SW 1271 (cell line): ENCODE measurements at places on chromosomes 1 and 21.

GRCh38 chr1:217140041-217140901 is 417.0 kb upstream of the ESRRG start:
- DNase-seq, result no peak

DNA sequence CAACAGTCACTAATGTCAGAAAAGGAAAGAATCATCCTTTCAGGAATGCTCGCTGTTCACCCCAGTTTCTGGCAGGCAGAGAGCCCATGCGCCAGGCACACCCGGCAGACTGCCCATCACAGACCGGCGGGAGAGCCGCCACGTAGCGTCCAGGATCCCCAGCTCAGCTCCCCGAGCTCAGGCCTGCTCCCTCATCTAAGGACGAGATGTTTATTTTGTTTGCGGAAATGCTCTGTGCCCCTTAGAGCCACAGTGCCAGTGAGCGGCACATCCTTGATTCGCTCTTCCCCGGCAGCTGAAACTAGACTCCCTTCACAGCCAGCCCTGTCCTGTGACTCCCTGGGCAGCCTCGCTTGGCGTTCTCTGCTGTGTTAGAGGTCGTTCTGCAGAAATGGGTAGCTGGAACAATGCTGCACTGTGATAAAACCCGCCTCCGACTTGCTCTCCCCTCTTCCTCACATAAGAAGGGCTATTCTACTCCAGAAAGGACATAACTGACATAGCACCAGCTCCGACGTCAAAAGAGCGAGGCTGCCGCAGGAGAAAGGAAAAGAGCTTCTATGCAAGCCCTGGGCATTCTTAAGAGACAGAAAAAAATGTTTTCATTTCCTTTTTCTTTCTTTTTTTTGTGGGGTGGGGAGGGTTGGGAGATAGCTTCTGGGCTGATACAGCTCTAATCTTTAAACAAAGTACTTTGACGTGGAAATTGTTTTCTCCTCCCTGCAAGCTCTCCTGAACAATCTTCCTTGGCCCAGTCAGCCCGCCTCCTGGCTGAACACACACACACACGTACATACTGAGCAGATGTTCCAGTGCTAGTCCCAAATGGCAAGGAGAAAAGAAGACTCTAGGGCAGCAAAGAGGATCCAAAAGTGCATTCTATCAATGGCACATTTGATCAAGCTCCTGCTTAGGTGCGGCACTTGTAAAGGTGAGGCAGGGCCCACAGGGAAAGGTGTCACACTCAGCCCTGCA is 37.2 kb downstream of the MRAP start:
- DNase-seq, result no peak

GRCh38 chr1:63276624-63277023 is 45.7 kb upstream of the FOXD3 start:
- DNase-seq, result no peak

- DNase-seq, result no peak
Measured at GRCh38 chr1:52098139-52098871, 42.2 kb downstream of the BTF3L4 start.

DNA sequence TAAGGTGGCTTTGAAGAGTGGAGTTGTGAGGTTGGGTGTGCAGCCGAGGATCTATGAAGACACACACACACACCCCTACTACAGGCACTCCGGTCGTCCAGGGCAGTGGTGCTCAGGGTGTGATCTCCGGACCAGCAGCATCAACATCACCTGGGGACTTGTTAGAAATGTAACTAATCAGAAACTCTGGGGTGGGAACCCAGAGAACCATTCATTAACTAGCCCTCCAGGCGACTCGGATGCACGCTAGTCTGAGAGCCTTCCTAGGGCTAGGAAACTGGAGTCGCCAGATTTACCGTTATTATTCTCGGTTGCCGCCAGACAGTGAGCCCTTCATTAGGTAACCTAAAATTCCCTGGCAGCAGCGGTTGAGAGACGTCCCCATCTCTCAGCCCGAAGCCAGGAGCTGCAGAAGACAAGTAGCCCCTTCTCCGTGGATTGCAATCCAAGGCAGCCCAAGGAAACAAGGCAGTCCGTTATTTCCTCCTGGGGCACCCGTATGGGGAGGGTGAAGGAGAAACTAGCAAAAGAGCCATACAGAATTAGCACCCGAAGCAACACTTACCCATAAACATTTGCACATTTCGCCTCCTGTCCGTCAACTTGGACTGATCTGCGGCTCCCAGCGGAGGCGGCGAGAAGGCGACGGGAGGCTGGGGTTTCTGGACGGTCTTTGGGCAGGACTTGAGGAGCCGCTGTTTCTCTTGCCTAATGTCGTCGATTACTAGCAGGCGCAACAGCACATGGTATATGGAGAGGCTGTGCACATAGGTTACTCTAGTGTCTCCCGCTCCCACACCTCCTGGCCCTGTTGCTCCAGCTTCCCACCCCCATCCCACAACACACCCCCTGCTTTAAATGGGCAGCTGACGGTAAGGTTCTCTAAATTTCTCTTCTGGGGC is 2.9 kb upstream of the CCN1 start:
- no peak for DNase-seq

DNA sequence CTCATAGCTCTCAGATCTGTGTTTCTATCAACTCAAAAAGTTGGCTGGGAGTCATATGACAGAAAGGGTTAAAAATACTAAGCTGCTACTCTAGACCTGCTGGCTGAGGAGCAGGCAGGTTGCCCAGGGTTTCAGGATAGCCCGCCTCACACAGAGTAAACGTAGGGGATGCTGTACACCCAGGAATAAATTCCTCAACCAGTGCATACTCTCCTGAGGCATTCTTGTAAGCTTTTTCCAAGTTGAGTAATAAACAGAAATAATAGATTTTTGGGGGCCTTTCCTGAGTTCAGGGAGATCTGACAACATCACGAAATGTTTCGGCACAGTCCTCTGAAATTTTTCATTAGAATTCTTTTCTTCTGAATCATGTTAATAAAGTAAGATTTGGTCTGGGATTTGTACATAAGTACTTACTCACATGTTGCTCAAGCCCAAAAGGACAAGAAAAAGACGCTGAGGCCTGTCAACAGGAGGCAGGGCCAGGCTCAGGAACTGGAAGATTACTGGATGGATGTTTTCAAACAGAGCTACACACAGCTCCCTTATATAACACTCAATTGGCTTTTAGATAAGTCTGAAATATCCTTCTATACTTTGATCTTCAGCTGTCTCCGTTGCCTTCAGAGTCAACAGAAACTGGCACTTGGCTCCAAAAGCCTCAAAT is 41.0 kb downstream of the TGFBR3 start:
- DNase-seq, result no peak

- DNase-seq, result no peak
Measured at GRCh38 chr1:90761781-90762589, 44.9 kb upstream of the BARHL2 start.

DNA sequence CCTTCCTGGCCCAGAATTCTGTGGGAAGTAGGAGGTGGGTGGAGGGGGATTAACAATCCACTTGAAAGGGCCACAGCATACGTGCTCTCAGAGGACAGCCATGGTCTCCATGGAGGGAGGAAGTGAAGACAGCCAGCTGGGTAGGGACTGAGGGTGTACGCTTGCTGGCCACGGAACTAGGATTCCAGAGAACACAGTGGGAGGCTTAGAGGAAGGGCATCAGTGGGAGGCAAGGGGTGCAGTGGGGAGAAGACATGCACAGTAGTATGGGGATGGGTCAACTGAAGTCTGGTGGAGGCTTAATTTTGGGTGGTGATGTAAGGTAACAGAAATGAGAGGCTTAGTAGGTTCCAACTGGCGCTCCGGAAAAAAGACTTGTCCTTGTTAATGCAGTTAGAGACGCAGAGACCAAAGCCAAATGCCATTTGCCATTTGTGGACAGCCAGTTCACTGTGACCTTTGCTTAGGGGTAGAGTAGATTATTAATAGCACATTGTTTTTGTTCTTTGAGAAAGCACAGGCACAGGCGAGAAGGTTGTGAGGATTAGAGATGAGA is 103.0 kb downstream of the ZSCAN20 start:
- DNase-seq, result no peak

- DNase-seq, result no peak
Measured at GRCh38 chr1:22090867-22091266, 38.4 kb downstream of the CDC42 start.

DNA sequence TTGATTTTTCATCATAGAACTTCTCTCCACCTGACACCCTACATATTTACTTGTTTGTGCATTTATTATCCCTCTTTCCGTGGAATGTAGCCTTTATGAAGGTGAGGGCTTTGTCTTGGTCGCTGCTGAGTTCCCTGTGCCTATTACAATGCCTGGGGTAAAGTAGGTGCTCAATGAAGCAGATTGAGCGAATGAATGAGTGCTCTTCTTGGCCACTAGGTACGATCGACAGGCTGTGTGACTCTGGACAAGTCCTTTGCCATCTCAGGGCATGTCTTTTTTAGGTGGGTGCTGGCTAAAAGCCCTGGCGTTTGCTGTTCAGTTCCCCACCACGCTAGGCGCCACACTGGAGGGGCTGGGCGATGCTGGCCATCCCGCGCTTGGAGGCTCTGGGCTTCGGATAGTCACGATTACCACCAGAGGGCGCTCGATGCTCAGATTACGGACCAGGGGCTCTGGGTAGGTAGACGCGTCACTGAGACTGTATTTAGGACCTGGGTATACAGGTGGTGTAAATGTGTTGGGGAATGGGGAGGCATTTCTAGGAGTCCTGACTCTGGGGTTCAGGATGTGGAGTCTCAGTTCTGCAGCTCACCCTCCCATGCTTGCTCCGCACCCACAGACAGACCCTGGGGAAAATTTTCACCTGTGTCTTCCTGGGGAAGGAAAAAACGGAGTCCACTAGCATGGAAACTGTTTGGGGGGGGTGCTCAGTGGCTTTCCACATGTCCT is 71.0 kb upstream of the CSF3R start:
- DNase-seq, result no peak

DNA sequence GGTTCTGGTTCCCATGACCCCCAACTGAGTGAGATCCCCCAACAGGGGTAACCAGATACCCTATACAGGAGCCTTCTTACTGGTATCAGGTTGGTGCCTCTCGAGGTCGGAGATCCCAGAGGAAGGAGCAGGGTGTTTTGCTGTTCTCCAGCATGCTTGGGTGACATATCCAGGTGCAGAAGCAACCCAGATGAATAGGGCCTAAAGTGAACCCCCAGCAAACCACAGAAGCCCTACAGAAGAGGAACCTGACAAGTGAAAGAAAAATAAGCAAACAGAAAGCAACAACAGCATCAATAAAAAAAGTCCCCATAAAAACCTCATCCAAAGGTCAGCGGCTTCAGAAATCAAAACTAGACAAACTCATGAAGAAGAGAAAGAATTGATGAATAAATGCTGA is 633.4 kb upstream of the CXADR start:
- no peak for DNase-seq

- DNase-seq, result no peak
Measured at GRCh38 chr1:33446590-33446989, 15.7 kb upstream of the PHC2 start.

GRCh38 chr1:27671964-27672749 is at the start of gene IFI6:
TSS of gene IFI6 (minus strand) at chr1:27672192. CDS start at chr1:27669314, 2,878 bp downstream.
- DNase-seq, result peak; percentile 97

GRCh38 chr1:225347123-225347683 is 80.6 kb downstream of the LBR start:
- no peak for DNase-seq

DNA sequence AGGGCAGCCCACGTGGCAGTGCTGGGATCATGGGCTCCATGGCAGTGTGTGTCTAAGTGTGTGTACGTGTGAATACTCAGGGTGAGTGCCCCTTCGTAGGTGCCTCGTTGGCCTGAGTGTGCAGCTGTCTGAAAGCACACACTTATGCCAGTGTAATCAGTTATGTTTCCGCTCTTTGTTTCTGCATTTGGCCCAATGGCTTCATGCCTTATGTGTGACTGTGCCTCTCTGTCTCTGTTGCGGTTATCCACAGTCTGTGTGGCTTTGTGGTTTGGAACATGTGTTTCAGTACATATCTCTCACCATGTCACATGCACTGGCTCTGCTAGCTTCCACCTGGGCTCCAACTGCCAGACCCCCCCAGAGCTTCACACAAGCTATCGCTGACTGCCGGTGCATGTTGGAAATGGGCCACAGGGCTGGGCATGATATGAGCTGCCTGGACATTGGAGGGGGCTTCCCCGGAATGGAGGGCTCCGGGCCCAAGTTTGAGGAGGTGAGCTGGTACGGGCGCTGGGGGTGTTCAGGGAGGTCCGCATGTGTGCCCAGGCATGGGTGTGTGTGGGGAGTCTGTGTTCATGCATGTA is 70.3 kb upstream of the TINAGL1 start:
- no peak for DNase-seq

- DNase-seq, result no peak
Measured at GRCh38 chr1:205228093-205228521, 361 bp downstream of the TMCC2 start.

DNA sequence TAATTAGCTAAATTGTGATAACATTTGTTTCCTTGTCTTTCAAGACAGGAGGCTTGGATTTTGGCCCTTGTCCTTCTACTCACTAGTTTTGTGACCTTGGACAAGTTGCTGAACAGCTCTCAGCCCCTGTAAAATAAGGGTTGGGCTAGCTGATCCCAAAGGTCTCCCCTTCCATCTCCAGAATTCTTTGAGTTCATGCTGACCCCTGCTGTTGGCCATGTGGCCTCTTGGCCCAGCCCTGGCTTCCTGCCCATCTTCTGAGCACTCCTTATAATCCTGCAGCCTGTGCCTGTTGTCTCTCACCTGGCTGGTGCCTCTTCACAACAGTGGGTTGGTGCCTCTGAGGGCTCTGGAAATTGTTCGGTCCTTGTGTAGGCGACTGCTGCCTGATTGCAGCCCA is 10.1 kb downstream of the PTGFRN start:
- no peak for DNase-seq

DNA sequence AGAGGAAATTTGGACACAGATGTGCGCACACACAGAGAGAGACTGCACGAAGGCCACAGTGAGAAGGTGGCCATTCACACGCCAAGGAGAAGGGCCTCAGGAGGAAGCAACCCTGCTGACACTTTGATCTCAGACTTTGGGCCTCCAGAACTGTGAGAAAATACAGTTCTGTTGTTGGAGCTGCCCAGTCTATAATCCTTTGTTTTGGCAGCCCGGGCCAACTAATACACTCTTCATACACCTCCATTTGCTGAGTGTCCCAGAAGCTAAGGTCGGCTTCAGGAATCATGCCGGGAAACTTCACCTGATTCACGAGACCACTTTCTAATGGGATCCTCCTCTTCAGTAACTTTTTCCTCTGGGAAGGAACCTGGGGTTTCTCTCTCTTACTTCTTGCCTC is 23.2 kb downstream of the HUNK start:
- DNase-seq, result no peak

GRCh38 chr1:55387145-55387544 is 172.0 kb upstream of the USP24 start:
- no peak for DNase-seq

DNA sequence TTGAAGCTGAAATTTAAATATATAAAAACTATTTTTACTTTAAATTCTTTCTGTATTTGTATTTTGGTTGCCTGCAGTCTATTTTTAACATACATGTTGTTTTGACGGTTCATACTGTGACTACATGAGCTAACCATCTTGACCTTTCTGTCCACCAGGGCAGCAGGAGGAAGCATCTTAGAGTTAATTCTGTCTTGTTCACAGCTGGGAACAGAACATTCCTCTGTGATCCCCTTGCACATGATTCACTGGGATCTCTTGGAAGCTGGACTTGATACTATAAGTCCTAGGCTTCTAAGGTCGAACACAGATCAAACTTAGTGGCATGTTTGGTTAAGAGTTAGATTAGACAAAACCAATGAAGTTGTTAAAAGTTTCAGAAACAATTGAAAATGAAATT is 99.7 kb downstream of the NFIA start:
- DNase-seq, result no peak
